ENCODE measurements at places on chromosomes 1 and 21.

DNA sequence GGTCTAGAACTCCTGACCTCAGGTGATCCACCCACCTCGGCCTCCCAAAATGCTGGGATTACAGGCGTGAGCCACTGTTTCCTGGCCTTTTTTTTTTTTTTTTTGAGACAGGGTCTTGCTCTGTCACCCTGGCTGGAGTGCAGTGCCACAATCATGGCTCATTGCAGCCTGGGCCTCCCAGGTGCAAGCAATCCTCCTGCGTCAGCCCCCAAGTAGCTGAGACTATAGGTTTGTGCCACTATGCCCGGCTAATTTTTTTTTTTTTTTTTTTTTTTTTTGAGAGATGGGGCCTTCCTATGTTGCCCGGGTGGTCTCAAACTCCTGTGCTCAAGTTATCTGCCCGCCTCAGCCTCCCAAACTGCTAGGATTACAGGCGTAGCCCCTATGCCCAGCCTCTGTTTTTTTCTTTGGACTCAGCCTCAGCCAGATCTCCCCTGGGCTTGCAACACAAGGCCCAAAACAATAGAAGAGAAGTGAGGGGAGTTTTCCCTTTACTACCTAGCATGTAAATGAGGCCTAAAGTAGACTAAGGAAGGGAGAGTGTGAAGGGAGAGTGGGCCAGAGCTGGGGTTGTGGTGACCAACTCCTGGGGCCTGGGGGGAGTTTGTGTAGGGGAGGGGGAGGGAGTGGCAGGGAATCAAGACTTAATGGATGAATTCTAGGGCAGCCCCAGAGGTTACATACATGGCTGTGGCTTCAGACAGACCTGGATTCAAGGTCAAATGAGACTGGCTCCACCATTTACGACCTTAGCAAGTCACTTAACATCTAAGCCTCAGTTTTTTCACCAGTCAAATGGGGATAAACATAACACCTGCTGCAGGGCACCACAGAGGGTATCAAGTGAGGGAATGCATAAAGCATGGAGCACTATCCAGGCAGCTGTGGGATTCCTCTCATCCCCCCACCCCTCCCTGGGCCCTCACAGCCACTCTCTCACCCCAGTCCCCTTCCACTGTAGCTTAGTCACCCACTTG is 1.6 kb upstream of the CD52 start:
- DNase-seq = no peak

DNA sequence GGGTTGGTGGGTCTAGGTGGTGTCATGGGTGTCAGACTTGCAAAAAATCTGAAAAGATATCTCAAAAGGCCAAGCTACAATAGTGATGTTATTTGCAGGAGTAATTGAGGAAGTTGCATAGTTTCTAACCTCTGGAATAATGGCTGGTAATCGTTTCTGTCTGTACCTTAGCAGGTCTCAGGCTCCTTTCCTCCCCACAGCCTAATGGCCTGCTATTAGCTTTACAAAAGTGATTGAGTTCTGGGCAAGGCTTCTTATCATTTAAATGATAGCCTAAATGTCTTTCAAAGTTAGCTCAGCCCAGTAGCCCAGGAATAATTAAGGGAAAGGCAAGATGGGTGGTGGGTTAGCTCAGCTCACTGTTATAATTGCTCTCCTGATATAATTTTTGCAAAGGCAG is 37.7 kb upstream of the IGSF5 start:
- no peak for DNase-seq

- no peak for DNase-seq
These were observed 18.5 kb downstream of the NCF2 start for GRCh38 chr1:183571678-183572268.

GRCh38 chr1:223456747-223457146 is 63.5 kb downstream of the CCDC185 start:
- no peak for DNase-seq

- no peak for DNase-seq
These were observed 1542.6 kb downstream of the PLA2G4A start for GRCh38 chr1:188371295-188371806.
